ENCODE measurements at places on chromosomes 13 and 19. TPM values are rescaled to one million over a fixed set of nuclear protein-coding genes. Genes with fewer than 3 reads are reported as not detected.

DNA sequence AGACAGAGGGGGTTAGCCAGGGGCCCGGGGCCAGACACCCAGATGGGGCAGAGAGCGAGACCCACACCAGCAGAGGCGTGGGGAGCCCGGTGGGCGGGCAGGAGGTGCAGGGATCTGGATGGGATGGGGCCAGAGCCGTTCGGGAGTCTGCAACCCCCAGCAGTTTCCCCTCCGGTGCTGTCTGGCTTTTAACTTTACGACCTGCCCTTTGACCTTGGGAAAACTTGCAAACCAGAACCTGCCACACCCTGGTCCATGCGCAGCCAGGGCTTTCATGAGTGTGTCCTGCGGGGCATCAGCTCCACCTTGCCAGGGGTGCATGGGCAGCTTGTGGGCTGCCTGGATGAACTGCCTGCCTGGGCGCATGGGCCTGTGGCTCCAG, 9.8 kb downstream of the JOSD2 start:
- H3K27ac ChIP-seq: no peak overlapping the region
- no peak for DNase-seq
- H3K36me3 ChIP-seq: no peaks in the 10 kb centered on the region
- no peaks in the 10 kb centered on the region for H3K4me1 ChIP-seq

DNA sequence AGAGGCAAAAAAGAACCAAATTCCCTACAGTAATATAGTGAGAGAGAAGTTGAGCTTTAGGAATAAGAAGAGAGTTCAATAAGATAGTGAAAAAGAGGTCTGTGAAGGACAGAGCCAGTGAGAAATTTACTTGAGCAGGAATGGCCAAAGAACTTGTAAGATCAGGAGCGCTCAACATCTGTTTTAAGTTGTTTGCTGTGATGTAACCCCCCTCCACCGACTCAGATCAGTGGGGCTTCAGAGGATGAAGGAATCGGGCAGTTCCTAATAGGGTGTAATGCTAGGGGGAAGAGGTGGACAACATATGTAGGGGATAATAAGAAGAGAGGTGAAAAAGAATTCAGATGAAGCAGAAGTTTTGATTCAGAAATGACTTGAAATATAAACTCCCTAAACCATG, 85.3 kb upstream of the FNDC3A start:
- H3K27me3 ChIP-seq: no peaks in the 10 kb centered on the region
- DNase-seq: no peak
- no peak overlapping the region for H3K27ac ChIP-seq
- no peak overlapping the region for H3K4me3 ChIP-seq

- no peak for DNase-seq
- H3K27ac ChIP-seq: no peak overlapping the region
- H3K36me3 ChIP-seq: no peaks in the 10 kb centered on the region
- H3K4me3 ChIP-seq: no peak overlapping the region
- no peaks in the 10 kb centered on the region for H3K4me1 ChIP-seq
Observed at GRCh38 chr13:65914716-65915115, 1315.4 kb downstream of the PCDH9 start.

GRCh38 chr13:51803422-51804294, at the start of gene DHRS12:
Gene DHRS12 (minus strand): TSS chr13:51804163. CDS start chr13:51799659, 4,504 bp downstream.
- no peaks in the 10 kb centered on the region for H3K36me3 ChIP-seq
- peak; percentile 96 for DNase-seq
- H3K4me1 ChIP-seq: peaks cover 16% of the 10 kb centered on the region

GRCh38 chr13:39597838-39598237, 5.2 kb downstream of the LHFPL6 start:
- H3K27me3 ChIP-seq: peaks cover 16% of the 10 kb centered on the region
- peaks cover 4% of the 10 kb centered on the region for H3K4me1 ChIP-seq
- H3K36me3 ChIP-seq: no peaks in the 10 kb centered on the region
- no peak for DNase-seq
- no peak overlapping the region for H3K4me3 ChIP-seq
- H3K27ac ChIP-seq: no peak overlapping the region

GRCh38 chr19:3193256-3194105, 7.8 kb downstream of the NCLN start:
- H3K27ac ChIP-seq: no peak overlapping the region
- H3K36me3 ChIP-seq: no peaks in the 10 kb centered on the region
- no peaks in the 10 kb centered on the region for H3K4me1 ChIP-seq
- H3K4me3 ChIP-seq: no peak overlapping the region
- no peak for DNase-seq

- no peaks in the 10 kb centered on the region for H3K36me3 ChIP-seq
- no peak for DNase-seq
- H3K4me3 ChIP-seq: no peak overlapping the region
Observed at GRCh38 chr13:112137144-112137543, 70.2 kb downstream of the SOX1 start.

DNA sequence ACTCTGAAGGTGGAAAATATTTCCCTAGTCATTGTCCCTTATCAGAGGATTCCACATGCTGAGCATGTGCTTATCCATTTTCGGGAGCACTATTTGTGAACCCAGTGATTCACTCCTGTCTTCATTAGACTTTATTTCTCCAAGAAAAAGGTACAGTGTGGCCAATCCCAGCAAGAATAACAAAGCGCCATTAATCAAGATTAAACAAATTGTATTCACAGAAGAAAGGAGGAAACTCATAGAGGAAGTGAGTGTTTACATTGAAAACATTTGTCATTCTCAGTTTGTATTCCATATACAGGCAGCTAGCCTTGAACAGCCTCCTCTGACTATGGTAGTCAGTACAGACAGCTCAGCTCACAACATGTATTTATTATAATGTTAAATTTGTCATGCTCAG, 1669.9 kb upstream of the SPRY2 start:
- H3K27ac ChIP-seq: no peak overlapping the region
- H3K4me1 ChIP-seq: no peaks in the 10 kb centered on the region
- H3K4me3 ChIP-seq: no peak overlapping the region
- no peak for DNase-seq
- no peaks in the 10 kb centered on the region for H3K27me3 ChIP-seq
- H3K36me3 ChIP-seq: no peaks in the 10 kb centered on the region

GRCh38 chr13:51977625-51978024, 33.6 kb downstream of the ATP7B start:
- H3K4me3 ChIP-seq: no peak overlapping the region
- no peak overlapping the region for H3K27ac ChIP-seq
- no peak for DNase-seq
- no peaks in the 10 kb centered on the region for H3K27me3 ChIP-seq
- peaks cover 25% of the 10 kb centered on the region for H3K4me1 ChIP-seq
- no peaks in the 10 kb centered on the region for H3K36me3 ChIP-seq

DNA sequence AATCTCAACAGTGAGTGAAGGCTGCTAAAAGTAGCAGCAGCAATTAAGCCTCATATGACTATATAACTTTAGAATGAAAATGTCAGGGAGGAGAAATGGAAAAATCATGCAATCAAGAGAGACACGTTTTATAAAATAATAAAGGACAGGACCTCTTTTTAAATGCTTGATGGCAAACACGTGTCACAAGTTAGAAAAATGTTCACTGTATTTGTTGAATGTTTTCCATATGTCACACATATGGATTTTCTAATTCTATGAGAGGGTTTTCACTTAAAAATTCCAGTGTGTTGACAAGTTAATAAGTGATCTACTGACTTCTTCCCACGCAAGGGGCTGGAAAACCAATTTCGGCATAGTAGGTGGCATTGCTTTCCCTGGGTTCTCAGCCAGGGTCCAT, 27.7 kb upstream of the KCTD12 start:
- no peak overlapping the region for H3K27ac ChIP-seq
- H3K4me3 ChIP-seq: no peak overlapping the region
- H3K36me3 ChIP-seq: no peaks in the 10 kb centered on the region
- peaks cover 11% of the 10 kb centered on the region for H3K4me1 ChIP-seq

- H3K4me1 ChIP-seq: peaks cover 10% of the 10 kb centered on the region
- no peak overlapping the region for H3K4me3 ChIP-seq
- H3K36me3 ChIP-seq: no peaks in the 10 kb centered on the region
Observed at GRCh38 chr19:48250290-48251025, 5.3 kb downstream of the CARD8 start.

The ZNF726 gene
- polyA plus RNA-seq: not detected

The CBARP gene
- polyA plus RNA-seq: 10.7 TPM

The ZNF540 gene
- 1.9 TPM for polyA plus RNA-seq

The GSX1 gene
- not detected for polyA plus RNA-seq
